ENCODE measurements at places on chromosomes 1 and 21. TPM values are rescaled to one million over a fixed set of nuclear protein-coding genes. Genes with fewer than 3 reads are reported as not detected.

Gene CXADR
- total RNA-seq, result 1.1 TPM

Gene ADAMTSL4
- total RNA-seq, result 22.5 TPM

Gene SLC35F3
- not detected for total RNA-seq

Gene VTCN1
- not detected for total RNA-seq

Gene PRRX1
- 64.0 TPM for total RNA-seq

Gene NGF
- 43.4 TPM for total RNA-seq

Gene DIRAS3
- total RNA-seq, result 74.8 TPM

Gene BCAS2
- total RNA-seq, result 42.8 TPM

Gene SH3BGR
- 2.6 TPM for total RNA-seq

Gene HTR6
- total RNA-seq, result not detected

DNA sequence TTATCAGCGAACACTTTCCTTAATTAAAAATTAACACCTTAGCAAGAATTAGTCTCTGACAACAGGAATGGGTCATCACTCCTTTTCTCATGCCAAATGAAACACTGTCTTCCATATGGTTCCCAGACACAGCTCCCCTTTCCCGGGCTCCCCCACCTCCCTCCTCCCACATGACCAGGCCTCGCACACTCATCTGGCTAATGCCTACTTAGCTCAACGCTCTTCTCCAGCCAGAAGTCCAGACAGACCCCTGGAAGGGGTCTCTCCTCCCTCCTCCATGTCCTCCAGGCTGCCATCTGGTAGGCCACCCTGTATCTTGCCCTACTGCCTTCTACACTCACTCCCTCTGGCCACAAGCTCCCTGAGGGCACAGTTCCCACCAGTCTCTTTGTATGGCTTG lies 39.9 kb downstream of the KCNC4 start:
- H3K4me3 ChIP-seq, result no peak overlapping the region
- DNase-seq, result no peak
- no peaks in the 10 kb centered on the region for H3K36me3 ChIP-seq
- no peaks in the 10 kb centered on the region for H3K27me3 ChIP-seq

DNA sequence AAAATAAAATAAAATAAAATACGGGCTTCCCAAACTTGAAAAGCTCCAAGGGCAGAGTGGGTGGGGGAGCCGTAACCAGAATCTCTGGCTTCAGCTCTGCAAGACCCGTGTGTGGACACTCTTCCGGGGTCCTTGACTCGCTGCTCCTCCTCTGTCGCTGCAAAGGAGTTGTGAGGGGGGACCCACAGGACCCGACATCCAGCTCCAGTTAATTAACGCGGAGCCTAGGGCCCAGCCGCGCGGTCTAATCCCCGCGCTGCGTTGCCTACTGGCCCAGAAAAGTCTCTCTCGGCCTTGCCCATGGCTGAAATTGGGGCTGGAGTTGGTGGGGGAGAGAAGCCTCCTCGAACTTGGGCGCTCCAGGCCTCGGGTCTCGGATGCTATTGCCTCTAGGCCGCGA lies 1.8 kb downstream of the LMX1A start:
- no peaks in the 10 kb centered on the region for H3K36me3 ChIP-seq
- DNase-seq, result no peak
- no peaks in the 10 kb centered on the region for H3K27me3 ChIP-seq
- H3K27ac ChIP-seq, result no peak overlapping the region

DNA sequence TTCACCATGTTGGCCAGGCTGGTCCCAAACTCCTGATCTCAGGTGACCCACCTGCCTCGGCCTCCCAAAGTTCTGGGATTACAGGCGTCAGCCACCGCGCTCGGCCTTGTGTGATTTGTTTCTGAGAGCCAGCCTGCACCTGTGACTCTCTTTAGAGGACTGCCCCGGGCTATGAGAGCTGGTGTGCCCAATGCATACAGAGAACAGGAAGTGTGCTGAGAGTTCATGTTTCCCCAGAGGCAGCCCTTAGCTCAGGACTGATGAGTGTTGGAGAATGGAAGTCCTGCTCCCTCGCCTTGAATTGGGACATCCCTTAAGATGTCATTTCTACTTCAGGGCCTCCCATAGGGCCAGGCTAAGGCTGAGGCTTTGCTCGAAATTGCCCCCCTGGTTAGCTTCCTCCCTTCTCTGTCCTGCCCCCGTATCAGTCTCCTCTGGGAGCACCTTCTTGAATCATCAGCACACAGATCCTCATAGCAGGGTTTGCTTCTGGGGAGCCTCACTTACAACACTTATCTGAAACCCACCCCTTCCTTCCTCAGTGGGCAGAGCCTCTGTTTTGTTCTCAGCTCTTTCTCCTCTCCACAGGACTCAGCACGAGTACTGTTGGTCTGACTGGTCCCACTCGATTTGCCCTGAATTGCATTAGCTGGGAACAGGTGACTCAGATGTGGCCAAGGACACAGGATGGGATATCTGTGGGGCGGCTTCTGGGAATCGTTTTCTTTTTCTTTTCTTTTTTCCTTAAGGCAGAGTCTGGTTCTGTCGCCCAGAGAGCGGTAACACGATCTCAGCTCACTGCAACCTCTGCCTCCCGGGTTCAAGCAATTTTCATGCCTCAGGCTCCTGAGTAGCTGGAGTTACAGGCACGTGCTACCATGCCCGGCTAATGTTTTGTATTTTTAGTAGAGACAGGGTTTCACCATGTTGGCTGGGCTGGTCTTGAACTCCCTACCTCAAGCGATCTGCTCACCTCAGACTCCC lies 80.1 kb downstream of the UBIAD1 start:
- no peak overlapping the region for H3K27ac ChIP-seq
- no peaks in the 10 kb centered on the region for H3K27me3 ChIP-seq
- H3K36me3 ChIP-seq, result no peaks in the 10 kb centered on the region

- DNase-seq, result no peak
- no peak overlapping the region for H3K27ac ChIP-seq
- no peaks in the 10 kb centered on the region for H3K27me3 ChIP-seq
- no peaks in the 10 kb centered on the region for H3K36me3 ChIP-seq
- no peak overlapping the region for H3K4me3 ChIP-seq
These were observed 361.8 kb upstream of the VAMP3 start for GRCh38 chr1:7409278-7409677.

DNA sequence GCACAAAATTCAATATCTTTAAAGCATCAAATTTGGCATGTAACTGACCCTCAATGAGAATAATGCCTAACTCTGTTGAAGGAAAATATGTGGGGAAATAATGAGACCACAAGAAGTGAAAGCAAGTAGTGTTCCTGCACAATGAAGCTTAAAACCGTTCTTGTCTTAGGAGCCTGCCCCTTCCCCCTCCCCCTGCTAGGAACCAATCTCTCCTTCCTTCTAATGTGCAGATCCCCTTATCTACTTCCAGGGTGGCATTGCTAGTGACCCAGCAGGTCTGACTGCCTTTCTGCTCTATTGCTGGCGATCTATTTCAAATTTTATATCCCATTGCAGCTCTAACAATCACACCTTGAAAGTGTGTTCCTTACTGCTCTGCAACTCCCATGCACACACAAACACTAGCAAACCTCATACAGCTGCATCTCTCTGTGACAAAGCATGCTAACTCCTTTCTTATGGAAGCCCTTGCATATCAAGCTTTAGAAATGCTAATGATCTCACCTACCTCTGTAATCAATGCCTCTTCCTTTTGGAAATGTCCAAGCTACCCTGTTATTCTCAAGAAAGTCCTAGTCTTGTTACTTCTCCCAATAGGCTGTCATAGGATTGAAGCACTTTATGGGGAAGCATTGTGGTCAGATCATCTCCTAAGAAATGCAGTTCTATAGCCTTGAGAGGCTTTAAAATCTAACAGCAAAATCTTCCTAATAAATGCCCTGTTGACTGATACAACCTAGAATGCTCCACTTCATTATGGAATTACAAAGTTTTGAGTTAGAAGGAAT lies 26.5 kb downstream of the BCL9 start:
- no peak overlapping the region for H3K4me3 ChIP-seq
- no peak for DNase-seq
- no peaks in the 10 kb centered on the region for H3K4me1 ChIP-seq
- H3K36me3 ChIP-seq, result no peaks in the 10 kb centered on the region

DNA sequence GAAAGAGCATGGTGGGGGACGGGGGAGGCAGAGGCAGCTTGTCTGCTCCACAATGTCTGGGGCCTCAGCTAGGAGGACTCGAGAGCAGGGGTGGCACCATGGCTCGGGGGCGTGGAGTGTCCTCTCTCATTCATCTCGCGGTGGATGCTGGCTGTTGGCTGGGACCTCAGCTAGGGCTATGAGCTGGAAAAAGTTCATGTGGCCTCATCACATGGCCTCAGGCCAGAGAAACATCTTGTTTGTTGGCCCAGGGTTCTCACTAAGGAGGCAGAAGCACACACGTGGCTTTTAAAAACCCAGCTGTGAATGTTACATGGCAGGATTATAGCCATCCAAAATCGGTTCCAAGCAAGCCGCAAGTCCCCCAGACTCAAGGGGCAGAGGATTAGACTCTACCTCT lies 6.2 kb upstream of the CENPS start:
- H3K36me3 ChIP-seq, result no peaks in the 10 kb centered on the region
- no peak overlapping the region for H3K4me3 ChIP-seq
- no peak overlapping the region for H3K27ac ChIP-seq

GRCh38 chr1:46211051-46211450 lies 7.9 kb downstream of the LURAP1 start:
- H3K27me3 ChIP-seq, result no peaks in the 10 kb centered on the region
- H3K27ac ChIP-seq, result no peak overlapping the region
- H3K4me3 ChIP-seq, result no peak overlapping the region

GRCh38 chr1:21770201-21770600 lies 12.7 kb downstream of the USP48 start:
- peaks cover 4% of the 10 kb centered on the region for H3K4me1 ChIP-seq
- H3K4me3 ChIP-seq, result no peak overlapping the region
- no peaks in the 10 kb centered on the region for H3K27me3 ChIP-seq
- no peak for DNase-seq

DNA sequence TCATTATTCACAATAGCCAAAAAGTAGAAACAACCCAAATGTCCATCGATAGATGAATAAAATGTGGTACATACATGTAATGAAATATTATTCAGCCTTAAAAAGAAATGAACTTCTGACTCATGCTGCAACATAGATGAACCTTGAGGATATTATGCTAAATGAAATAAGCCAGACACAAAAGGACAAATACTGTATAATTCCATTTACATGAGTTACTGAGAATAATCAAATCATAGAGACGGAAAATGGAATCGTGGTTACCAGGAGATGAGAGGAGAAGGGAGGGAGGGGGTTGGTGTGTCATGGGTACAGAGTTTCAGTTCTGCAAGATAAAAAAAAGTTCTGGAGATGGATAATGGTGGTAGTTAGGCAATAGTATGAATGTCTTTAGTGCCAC lies 184.1 kb downstream of the PSMG1 start:
- peaks cover 2% of the 10 kb centered on the region for H3K4me1 ChIP-seq
- no peaks in the 10 kb centered on the region for H3K36me3 ChIP-seq
- no peak overlapping the region for H3K27ac ChIP-seq
- no peak overlapping the region for H3K4me3 ChIP-seq
- no peaks in the 10 kb centered on the region for H3K27me3 ChIP-seq

GRCh38 chr1:28035420-28035819 lies 53.0 kb downstream of the EYA3 start:
- no peaks in the 10 kb centered on the region for H3K4me1 ChIP-seq
- DNase-seq, result no peak
- no peaks in the 10 kb centered on the region for H3K27me3 ChIP-seq
- no peaks in the 10 kb centered on the region for H3K36me3 ChIP-seq
- H3K4me3 ChIP-seq, result no peak overlapping the region
- H3K27ac ChIP-seq, result no peak overlapping the region

- no peak overlapping the region for H3K4me3 ChIP-seq
- H3K4me1 ChIP-seq, result no peaks in the 10 kb centered on the region
- no peaks in the 10 kb centered on the region for H3K27me3 ChIP-seq
- H3K36me3 ChIP-seq, result no peaks in the 10 kb centered on the region
- DNase-seq, result no peak
These were observed 39.8 kb upstream of the KIAA0040 start for GRCh38 chr1:175232335-175232734.

- no peaks in the 10 kb centered on the region for H3K27me3 ChIP-seq
- no peak overlapping the region for H3K4me3 ChIP-seq
- no peaks in the 10 kb centered on the region for H3K36me3 ChIP-seq
- no peaks in the 10 kb centered on the region for H3K4me1 ChIP-seq
- H3K27ac ChIP-seq, result no peak overlapping the region
These were observed 96.6 kb downstream of the SEC16B start for GRCh38 chr1:177873238-177873637.

GRCh38 chr21:39867198-39867650 lies at the start of gene PCP4:
TSS of gene PCP4 (plus strand) at chr21:39867438. CDS start at chr21:39867502, 64 bp downstream.
- H3K27me3 ChIP-seq, result no peaks in the 10 kb centered on the region
- H3K27ac ChIP-seq, result no peak within 1 kb of the TSS
- H3K36me3 ChIP-seq, result no peaks in the 10 kb centered on the region
- no peaks in the 10 kb centered on the region for H3K4me1 ChIP-seq
- peak within 1 kb of the TSS; percentile 3 for H3K4me3 ChIP-seq
- DNase-seq, result peak; percentile 51

- H3K4me3 ChIP-seq, result no peak overlapping the region
- H3K4me1 ChIP-seq, result no peaks in the 10 kb centered on the region
- DNase-seq, result no peak
- no peaks in the 10 kb centered on the region for H3K36me3 ChIP-seq
These were observed 7.3 kb upstream of the TAGLN2 start for GRCh38 chr1:159932296-159933285.

- H3K27ac ChIP-seq, result peak overlapping the region; percentile 98
- H3K27me3 ChIP-seq, result no peaks in the 10 kb centered on the region
- H3K4me1 ChIP-seq, result peaks cover 13% of the 10 kb centered on the region
- H3K36me3 ChIP-seq, result no peaks in the 10 kb centered on the region
- no peak for DNase-seq
- peak overlapping the region; percentile 39 for H3K4me3 ChIP-seq
These were observed 2.7 kb downstream of the EVA1B start for GRCh38 chr1:36320767-36321118.

DNA sequence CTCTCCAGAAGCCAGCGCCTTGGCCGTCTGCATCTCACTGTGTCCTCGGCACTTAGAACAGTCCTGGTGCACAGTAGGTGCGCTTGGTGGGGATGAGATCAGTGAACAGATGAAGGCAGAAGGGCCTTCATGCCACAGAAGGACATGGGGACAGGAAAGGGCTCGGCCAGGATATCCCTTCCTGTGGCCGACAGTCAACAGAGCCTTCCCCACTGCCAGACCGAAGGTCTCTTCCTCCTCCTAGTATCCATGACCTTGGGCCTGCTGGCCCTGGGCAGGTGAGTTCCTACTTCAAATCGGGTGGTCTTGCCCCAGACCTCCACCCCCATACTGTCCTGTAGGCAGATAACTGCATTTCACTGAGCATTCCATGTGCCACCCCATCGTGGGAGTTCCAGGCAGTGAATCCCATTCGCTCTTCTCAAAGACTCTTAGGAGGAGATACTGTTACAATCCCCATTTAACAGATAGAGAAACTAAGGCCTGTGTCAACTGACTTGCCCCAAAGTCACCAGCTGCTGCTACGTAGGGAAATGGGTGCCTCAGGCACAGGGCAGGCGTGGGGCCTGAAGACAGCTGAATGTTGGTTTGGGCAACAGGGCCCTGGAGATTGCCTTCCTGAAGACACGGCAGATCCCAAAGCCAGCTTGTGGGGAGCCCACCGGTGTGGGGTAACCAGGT lies 3.5 kb downstream of the PLEKHG5 start:
- no peaks in the 10 kb centered on the region for H3K27me3 ChIP-seq
- no peak overlapping the region for H3K4me3 ChIP-seq
- H3K36me3 ChIP-seq, result no peaks in the 10 kb centered on the region
- DNase-seq, result no peak
- no peak overlapping the region for H3K27ac ChIP-seq

GRCh38 chr1:225849925-225850324 lies 32.3 kb downstream of the TMEM63A start:
- H3K4me1 ChIP-seq, result peaks cover 20% of the 10 kb centered on the region
- peak; percentile 72 for DNase-seq
- H3K27me3 ChIP-seq, result no peaks in the 10 kb centered on the region
- no peaks in the 10 kb centered on the region for H3K36me3 ChIP-seq
- H3K4me3 ChIP-seq, result no peak overlapping the region
- peak overlapping the region; percentile 13 for H3K27ac ChIP-seq

Measured in ovary (tissue), 10 donors.